ENCODE measurements at places on chromosomes 4 and X.

GRCh38 chr4:103996637-103997036 lies 276.9 kb upstream of the TACR3 start:
- DNase-seq = no peak

DNA sequence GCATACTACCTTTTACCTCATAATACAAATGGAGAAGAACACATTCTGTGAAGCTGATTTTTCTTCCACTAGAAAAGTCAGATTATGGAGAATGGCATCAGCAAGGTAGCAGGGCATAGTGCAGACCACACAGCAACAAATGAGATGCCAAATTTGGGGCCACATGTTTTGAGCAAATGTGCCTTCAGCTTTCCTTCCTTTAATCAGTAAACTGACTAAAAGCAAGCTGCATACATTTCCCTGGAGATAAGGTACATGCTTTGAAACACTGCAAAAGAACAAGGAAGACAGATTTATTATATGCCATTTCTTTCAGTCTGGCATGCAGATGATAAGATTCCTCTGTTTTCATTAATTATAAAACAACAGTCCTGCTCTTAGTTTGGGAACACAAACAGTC lies 67.1 kb upstream of the GUCY1A1 start:
- no peak for DNase-seq

DNA sequence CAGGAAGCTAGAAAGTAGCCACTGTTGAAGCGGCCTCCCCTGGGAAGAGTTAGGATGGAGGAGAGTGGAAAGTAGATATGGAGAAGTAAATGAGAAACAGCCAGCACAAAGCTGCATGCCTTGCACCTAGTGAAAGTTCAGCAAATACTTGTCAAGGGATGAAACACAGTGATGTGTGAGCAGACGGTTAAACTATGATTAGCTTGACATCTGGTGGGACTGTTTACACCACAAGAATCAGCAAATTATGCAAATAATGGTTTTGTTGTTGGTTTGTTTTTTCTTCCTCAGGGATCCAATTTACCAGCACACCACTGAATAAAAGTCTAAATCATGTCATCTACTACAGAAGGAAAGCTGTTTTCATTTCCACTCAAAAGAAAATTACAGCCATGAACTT lies 87.1 kb downstream of the CORIN start:
- no peak for DNase-seq

DNA sequence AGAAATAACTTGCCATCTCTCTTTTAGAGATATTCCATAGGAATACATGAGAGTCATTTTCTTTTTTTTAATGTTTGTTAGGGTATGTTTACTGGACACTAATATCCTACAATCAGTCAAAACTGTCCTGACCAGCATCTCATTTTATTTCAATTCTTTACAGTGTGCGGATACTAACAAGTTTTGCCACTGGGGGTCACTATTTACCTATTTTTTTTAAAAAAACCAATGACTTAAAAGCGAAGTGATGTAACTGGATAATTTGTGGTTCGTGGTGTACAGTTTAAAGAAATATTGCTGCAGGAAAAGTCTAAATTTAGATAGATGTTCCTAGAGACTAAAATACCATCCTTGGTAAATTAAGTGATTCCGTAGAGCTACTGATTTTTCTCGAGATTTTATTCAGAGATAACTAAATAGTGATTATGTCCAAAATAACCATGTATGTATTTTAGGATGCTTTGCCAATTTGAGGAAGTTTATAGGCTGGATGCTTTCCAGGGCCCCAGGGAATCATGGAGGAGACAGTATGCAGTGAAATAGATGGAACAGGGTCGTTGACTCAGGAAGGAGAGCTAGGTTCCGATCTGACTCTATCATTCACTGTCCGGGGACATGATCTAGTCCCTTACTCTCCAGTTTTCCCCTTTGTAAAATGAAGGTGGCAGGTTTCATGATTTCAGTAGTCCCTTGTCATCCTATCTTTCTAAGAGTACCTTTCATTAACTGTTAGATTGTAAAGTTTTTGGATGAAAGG lies 34.0 kb upstream of the GNPDA2 start:
- DNase-seq = no peak

DNA sequence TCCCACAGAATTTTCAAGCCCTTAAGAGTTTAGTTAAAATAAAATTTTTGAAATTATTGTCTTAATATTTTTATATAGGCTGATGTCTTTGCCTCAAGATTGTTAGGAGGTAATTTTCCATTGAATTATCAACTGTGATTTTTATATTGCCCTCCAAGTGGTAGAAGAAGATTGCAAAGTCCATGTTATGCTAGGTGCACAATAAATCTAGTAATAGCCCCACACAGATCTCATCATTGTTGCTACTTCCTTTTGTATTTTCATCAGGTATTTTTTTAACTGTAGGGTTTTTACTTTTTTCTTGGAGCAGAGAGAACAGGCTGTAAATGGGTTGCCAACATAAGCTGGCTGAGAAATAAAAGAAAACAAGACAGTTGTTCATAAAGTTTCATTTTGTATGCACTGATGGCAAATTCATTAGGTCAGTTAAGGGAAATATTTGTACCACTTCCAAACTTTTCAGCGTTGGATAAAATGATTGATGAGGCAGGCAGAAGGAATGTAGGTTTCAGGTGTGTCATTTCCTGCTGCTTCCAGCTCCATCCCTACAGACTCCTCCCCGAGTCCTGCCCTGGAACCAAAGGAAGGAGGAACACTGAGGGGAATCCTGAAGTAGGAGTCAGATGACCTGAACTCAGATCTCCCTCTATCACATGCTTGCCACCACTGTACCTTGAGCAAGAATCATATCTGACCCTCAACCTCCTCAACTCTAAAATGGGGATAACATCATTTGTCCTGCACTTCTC lies 105.5 kb downstream of the PRRG1 start:
- no peak for DNase-seq

DNA sequence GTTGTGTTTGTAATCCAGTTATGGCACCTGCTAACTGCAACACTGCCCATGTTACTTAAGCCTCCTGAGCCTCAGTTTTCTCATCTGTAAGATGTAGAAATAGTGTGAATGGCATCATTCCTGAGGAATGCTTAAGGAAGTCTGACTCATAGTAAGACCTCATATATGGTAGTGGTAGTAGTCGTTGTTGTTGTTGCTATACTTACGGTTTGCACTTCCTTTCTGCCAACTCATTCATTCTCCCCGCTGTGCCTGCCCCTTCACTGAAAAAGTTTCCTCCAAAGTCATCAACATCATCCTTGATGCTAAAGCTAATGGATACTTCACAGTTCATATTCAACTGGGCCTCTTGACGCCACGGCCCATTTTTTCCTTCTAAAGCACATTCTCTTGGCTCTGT lies 54.2 kb upstream of the SPANXN3 start:
- no peak for DNase-seq

- DNase-seq = no peak
Measured at GRCh38 chrX:130012683-130013082, 30.2 kb downstream of the BCORL1 start.

DNA sequence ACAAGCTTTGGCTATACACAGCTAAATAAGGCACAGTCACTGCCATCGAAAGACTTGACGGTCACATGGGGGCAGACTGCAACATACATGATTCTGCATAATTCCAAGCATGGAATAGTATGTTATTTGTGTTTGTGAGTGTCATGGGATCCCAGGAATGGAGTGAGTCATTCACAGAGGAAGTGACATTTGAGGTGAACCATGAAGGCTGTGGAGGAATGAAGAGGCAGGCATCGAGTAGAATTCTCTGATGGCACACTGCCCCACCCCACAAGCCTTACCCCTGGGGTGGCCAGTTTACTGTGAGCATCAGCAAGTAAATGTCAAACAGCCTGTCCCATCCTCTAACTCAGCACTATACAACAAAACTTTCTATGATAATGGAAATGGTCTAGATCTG lies 619.7 kb downstream of the MID1IP1 start:
- DNase-seq = no peak

DNA sequence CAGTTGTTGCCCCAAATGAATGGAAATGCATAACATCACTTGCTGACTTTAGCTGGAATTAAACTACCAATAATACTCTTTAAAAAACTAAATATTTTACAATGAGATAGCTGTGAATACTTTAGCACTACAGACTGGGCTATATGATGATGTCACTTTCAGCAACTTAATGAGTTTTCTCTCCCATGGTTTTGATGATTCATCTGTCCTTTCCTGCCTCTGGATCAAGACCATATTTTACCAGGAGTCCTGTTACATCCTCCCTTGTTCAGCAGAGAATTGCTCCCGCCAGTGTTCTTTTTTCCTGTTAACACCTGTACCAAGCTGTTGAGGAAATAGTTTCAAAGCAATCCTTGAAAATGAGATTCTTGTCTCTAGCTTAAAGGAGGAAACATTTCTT lies 543.0 kb downstream of the SPRY1 start:
- DNase-seq = peak; percentile 6

DNA sequence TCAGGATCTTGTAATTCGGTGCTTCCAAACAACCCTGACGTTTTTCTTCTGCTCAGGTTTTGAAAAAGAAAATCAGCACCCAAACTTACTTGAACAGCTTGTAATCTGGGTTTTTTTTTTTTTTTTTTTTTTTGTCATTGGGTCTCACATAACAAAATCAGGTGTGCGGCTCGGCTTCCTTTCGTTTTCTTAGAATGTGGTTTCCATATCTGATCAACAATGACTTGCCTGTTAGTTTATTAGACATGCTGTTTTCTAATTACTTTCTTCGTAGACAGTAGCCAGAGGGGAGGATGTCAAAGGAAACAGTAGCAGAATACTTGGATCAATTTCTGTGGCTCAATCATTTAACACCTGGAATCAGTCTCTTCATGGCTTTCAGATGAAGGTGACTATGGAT lies 890 bp upstream of the FREM3 start:
- no peak for DNase-seq

- no peak for DNase-seq
Measured at GRCh38 chrX:138872537-138872936, 161.0 kb upstream of the FGF13 start.

DNA sequence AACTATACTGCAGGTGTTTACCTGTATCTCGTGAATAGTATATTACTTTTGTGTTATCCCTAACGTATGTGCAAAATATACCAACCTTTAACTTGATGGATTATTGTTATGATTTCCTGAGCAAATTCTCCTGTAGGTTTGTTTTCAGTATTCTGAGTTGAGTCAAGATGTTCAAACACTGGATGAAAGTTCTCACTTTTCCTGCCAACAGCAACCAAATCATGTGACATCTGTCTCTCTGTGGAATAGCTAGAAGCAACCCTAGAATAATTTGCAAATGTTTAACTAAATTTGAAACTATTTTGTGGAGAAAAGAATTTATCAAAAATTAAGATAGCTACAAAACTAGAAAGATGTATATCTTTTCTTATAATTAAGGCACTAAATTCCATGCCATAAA lies 35.6 kb downstream of the BCLAF3 start:
- no peak for DNase-seq

All from amniotic stem cell (primary cell).